ENCODE measurements at places on chromosomes 5 and 9.

DNA sequence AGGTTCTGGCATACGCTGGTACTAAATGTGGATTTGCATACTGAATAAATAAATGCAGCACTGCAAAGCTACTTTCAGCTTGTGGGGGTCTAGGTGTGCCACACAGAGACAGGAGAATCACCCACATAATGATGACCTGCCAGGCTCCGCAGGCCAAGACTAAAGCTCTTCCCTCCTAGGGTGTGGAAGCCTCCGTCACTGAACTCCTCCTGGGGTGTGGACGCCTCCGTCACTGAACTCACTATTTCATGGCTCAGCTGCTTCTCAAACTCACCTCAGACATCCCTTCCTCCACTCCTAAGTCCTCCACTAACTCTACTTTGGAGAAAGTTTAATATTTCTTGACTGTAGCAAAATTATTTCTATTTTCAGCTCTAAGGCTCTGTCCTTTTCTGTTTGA is 65.3 kb upstream of the GOLPH3 start:
- no peak for DNase-seq

DNA sequence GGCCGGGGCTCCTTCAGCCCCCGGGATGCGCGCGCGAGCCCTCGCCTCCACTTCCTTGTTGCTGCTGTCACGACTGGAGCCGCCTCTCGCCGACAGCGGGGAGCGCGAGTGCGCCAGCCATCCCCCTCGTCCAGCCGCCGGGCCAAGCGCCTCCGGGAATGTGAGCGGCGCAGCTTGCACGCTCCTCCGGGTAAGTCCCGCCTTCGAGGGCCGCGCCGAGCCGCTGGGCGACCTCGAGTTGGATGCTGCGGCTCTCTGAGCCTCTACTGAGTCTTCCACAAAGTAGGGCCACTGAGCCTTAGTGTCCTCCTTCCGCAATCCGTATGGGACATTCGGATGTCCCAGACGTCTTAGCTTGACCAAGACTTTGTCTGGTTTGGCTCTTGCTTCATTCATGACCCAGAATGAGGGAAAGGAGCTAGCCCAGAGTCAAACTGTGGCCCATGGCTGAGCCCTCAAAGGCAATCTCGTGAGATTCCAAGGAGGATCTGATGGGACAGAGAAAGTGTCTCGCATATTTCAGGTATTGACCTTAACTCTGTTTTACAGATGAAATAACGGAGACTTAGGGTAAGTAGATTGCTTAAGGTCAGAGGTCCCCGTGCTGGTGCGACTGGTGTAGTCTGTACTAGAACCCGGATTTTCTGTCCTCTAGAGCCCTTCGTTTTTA is 586 bp downstream of the HMGXB3 start:
- peak; percentile 27 for DNase-seq

- no peak for DNase-seq
Measured at GRCh38 chr9:85036496-85036895, 367.0 kb downstream of the NTRK2 start.

GRCh38 chr5:90934738-90935137 is 376.1 kb downstream of the ADGRV1 start:
- DNase-seq: no peak

DNA sequence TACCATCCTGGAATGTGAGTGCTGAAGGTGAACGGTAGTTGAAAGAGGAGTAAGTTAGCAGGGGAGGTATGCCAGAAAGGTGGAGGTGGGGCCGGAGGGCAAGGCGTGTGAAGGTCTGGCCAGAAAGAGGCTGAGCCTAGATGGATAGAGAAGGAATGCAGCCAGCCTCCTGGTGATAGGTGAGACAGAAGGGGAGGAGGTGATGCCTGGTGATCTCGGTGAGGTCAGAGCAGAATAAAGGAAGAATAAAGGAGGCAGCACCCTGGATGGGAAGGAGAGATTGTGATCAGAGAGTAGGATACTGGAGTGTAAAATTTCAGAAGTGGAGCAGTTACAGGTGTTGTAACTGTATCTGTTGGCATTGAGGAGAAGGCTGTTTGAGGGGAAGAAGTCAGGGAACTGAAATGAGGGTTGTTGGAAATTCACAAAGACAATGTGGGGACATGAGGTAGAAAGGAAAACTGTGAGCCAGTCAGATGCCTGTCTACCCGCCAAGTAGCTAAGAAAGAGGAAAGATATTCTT is 2.0 kb downstream of the GNG10 start:
- no peak for DNase-seq

- DNase-seq: no peak
Measured at GRCh38 chr5:19547640-19548039, 440.4 kb downstream of the CDH18 start.

GRCh38 chr9:90698871-90699440 is 56.3 kb upstream of the DIRAS2 start:
- DNase-seq: no peak

GRCh38 chr5:35436400-35437057 is 181.1 kb upstream of the SPEF2 start:
- no peak for DNase-seq

DNA sequence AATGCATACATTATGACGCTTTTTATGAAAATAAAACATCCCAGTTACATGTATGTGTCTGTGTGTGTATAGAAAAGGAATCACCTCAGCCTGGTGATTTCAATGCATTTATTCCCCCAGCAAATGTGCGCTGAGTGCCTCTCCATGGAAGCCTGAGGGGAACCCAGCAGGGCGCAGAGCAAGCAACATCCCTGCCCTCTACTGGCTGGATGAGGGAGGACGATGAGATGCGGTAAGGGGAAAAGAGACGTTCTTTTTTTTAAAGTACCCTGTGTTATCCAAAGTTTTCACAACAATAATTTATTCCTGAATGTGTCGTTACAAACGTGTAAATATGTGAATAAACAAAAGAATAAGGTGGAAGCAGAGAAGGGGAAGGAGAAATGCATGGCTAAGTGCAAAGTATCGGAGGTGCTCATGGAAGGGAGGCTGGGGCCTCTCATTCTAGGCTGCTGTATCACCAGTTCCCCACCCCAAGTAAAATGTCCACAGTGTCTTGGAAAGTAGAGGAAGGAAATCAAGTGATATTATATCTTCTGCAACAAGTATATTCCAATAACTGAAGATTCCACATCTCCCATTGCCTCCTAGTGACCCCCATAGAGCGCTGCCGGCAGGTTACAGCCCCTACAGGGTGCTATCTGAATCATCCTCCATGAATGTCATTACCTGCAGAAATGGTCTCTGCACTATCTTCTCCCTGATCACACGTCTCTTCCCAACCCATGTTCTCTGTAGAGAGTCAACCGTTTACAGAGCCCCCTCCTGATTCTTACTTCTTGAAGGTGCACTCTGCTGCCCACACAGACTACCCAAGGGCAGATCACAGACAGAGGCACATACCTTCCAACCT is 13.0 kb upstream of the ABLIM3 start:
- DNase-seq: no peak

DNA sequence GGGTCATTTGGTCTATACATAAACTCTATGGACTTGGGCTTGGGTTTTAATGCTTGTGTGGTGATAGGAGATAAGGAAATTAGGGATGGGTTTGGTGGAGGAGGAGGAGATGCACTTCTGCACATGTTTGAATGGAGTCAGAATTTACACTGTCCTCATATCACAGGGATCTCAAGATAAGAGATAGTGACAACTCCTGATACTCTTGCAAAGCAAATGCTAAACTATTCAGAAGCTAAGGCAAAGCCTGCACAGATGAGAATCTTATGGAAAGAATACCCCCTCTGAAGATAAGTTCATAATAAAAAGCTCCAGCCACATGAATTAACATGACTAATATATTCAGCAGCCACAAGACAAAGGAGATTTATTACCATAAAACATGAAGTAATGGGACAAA is 90.2 kb downstream of the XRCC4 start:
- no peak for DNase-seq

GRCh38 chr5:26538226-26538625 is 500.2 kb downstream of the CDH9 start:
- no peak for DNase-seq

GRCh38 chr5:109307951-109308350 is 101.8 kb downstream of the PJA2 start:
- no peak for DNase-seq

DNA sequence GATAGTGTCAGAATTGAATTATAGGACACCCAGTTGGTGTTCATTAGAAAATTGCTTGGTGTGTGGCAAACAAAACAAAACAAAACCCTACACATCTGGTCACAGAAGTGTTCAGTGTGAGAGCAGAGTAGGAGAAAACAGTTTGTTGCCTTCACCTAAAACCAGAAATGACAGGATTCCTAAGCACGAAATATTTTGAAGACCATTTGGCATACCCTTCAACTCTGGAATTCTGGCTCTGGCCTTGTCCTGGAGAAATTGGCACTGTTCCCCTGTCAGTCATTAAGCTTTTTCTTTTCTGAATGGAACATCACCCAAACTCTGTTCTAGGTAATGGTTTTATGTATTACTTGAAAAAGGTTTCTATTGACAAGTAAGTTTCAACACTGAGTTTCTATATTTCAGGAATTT is 110.2 kb upstream of the PCA3 start:
- DNase-seq: no peak

DNA sequence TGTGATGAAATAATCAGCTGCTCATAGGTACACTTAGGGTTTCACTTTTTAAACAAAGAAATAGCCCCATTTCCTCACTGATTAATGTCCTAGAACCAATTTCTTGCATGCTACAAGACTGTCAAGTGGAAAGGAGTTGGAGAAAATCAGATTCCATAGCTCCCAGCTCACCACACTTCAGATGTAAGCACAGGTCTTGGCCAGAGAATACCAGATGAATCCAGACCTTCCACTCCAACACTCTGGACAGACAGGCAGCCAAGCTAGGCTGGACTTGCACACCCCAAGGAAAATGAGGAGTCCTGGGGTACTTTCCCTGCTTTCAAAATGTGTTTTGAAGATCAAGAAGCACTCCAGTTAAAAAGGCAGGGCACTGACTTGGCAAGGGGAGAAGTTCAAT is 68.5 kb downstream of the KLHL3 start:
- no peak for DNase-seq

DNA sequence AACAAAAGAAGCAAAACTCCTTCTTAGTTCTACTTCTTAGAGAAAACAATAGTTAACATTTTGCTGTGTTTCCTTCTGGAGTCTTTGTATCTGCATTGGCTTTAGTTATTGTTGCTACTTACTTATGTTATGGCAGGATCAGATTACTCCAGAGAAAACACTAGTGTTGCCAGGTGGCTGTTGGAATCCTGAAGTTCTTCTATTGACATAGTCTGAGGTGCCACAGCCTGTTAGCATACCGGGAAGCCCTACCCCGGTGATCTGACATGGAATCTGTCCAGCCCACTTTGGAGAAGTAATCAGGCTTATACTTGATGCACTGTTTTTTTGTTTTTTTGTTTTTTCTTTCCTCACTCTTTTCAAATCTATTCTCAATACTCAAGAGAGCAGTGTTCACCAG is 68.5 kb upstream of the CEP78 start:
- DNase-seq: no peak

- no peak for DNase-seq
Measured at GRCh38 chr5:36552651-36553393, 53.6 kb upstream of the SLC1A3 start.

GRCh38 chr9:9142001-9142400 is 1342.4 kb upstream of the DMAC1 start:
- DNase-seq: no peak

DNA sequence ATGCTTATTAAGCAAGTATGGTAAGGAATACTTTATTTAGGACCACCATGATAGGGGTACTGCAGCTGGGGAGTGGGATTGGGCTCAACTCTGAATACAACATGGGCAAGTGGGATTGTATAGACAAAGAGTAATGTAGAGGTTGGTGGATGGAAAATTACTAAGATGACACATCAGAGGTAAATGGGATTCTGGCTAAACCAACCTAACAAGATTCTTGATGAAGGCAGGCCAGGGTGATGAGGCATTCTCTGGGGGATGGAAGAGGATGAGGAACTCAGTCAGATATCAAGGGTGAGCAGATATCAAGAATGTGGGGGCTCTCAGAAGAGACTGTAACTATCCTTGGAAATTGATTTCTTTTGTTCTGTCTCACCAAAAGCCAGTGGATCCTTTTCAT is 107.2 kb downstream of the NMUR2 start:
- DNase-seq: no peak

DNA sequence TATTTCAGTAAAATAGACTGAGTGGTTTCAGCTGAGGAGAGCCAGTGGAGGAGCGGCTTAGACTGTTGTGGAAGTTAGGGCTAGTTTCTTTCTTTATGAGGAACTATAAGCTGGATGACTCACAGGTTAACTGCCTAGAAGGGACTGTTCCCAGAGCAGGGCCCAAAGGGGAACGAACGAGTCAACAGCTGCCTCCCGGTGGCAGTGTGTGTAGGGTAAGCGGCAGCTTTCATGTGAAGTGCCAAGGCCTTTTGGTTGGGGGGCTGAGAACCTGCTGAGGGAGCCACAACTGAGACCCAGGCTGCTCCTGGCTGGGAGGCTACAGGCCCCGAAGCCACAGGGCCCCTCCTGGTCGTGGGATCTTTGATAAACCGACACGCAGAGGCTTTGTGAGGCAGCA is 7.0 kb downstream of the SQSTM1 start:
- DNase-seq: peak; percentile 42

DNA sequence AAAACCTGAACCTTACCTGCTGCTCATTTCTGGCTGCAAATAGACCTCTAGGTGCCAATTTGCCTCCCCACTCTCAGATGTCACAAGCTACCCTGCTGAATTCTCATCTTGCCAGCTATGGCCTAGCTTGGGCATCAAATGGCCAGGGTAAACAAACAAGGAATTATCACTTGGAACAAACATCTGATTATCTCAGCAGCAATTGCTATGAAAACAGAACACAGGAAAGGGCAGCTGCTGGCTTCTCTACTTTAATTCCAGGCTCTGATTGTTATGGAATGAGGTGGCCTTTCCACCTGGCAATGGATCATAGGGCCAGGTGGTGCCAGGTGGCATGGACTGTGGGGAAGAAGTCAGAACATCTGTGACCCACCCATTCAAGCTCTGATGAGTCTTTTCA is 505.1 kb downstream of the TLR4 start:
- no peak for DNase-seq

DNA sequence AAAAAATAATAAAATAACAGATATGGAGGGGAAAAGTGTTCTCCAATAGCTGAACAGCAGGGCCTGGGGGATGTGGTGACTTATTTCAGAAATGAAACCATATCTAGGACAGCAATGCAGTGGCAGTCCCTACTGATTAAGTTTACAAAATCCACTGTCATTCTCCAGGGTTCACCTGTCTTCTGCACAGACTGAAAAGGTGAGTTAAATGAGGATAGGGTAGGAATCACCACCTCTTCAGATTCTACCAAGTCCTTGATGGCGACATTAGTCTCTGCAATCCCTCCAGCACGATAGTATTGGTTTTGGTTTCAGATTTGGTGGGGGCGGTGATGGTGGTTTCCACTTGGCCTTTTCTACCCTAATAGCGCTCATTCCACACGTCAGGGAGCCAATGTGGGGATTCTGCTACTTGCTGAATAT is 32.3 kb upstream of the NPM1 start:
- DNase-seq: peak; percentile 27

- DNase-seq: no peak
Measured at GRCh38 chr5:66410122-66410521, 186.1 kb upstream of the MAST4 start.

GRCh38 chr5:121429761-121430160 is 421.9 kb upstream of the FTMT start:
- DNase-seq: no peak
